Motor neuron (in vitro differentiated cells): ENCODE measurements at places on chromosomes 6 and 20. TPM values are rescaled to one million over a fixed set of nuclear protein-coding genes. Genes with fewer than 3 reads are reported as not detected.

The OPRL1 gene
- 0.15 and 0.27 TPM in 2 replicates for total RNA-seq

The CRISP3 gene
- total RNA-seq, result not detected in 2 replicates

The NKAPL gene
- 5.3 and 5.7 TPM in 2 replicates for total RNA-seq

The CPNE1 gene
- 115 and 116 TPM in 2 replicates for total RNA-seq

The RSPO3 gene
- total RNA-seq, result 0.04 and 0.23 TPM in 2 replicates

The OR2H2 gene
- 0.49 and 0.80 TPM in 2 replicates for total RNA-seq

The SLC17A2 gene
- 0.14 and 0.15 TPM in 2 replicates for total RNA-seq

The BMP2 gene
- 25.2 and 25.4 TPM in 2 replicates for total RNA-seq

The SOX18 gene
- 0.05 TPM in 1 of 2 replicates, not detected in the other for total RNA-seq

The ADTRP gene
- total RNA-seq, result 0.52 and 0.87 TPM in 2 replicates

DNA sequence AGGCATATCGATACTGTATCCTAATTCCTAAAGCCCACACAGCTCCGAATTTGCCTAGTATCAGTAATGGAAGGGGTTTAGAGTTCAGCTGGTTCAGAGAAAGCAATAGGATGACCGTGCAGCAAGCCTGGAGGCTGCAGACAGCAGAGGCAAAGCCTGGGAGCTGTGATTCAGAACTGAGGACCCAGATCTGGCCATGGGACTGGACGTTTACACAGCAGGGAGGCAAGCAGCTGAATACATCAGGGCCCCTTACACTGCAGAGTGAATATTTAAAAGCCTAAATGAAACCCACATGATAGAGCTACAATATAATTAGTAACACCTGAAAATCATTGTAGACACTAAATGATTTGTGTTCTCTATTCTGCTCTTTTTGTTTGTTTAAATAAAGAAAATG is 38.0 kb downstream of the ELOVL2 start:
- no peak for ATAC-seq

- peak; percentile 1 for ATAC-seq
Measured at GRCh38 chr6:31400467-31401289, 2.7 kb upstream of the MICA start.

DNA sequence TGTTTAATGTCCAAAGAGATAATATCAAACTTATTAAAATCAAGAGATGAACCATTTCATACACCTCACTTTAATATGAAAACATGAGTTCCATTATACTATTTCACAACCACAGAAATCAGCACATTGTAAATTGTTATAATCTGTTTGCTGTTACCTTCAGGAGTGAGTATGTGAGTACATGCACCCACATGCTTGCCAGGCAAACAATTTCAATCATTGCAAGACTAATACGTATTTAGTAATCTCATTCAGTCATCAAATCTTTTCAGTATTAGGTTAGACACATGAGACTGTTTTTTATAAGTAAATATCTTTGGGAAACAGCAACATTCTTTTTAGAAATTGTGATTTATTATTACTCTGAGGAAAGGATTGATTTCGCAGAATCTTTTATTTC is 9.3 kb upstream of the EPM2A start:
- ATAC-seq, result no peak

DNA sequence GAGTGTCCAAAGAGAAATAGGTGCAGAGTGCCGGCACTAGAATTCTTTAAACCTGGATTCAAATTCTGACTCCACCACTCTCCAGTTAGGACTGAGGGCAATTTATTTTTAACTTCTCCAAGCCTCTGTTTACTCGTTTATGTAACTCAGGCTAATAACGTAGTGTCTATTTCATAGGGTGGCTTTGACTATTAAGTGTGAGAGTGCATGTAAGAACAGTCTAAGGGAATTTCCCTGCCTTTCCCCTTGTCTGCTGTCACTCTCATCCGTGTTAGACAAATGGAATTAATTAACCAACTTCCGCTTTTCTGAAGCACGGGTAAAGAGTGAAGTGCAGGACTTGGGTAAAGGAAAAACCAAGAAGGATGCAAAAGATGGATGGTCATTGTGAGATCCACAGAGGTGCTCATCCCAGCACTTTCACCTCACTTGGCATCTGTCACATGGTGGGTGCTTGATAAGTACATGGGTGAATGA is 4.1 kb upstream of the ZKSCAN8 start:
- peak; percentile 1 for ATAC-seq

DNA sequence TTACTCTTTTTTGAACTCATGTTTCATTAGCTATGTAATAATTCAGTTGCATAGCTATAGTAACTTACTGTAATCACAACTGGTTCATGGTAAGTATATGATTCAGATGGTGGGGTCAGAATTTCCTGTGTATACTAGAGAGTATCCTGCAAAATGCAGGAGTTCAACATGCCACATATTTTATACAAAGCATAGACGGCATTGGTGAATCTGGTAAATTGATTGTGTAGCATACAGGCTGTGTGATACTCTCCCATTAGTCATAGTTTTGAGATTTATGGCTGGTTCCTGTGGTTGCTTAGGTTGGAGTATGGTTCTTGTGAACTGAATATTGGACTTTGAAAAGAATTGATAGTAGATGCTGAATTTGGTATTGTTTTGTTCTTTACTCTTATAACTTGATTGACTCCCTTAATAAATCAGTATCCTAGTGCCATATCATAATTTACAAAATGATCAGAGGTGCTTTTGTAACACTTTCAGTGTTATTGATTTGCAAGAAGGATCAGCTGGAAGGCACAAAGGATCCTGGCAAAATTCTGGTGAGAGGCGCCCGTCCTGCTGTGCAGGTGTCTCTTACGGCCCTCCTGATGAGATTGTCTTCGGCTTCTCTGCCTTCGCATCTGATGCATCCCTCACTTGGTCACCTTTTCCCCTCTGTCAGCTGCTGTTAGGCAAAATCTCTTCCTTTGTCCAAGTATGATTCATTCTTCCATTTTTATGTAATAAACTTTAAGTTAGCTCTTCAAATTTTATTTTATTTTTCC is 22.6 kb downstream of the SNX9 start:
- ATAC-seq, result no peak

DNA sequence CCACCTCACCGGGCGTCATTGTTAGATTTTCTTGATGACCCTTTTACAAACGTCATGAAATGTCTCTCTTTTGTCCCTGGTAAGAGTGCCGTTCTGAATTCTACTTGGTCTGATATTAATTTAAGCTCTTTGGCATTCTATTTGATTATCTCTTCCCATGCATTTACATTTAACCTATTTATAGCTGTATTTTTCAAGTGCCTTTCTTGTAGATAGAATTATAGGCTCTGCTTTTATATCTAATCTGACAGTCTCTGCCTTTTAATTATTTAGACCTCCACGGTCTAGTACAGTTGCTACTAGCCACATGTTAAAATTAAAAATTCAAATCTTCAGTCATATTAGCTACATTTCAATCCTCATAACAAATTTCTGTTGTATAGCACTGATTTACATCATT is 12.6 kb downstream of the RAB22A start:
- ATAC-seq, result no peak

DNA sequence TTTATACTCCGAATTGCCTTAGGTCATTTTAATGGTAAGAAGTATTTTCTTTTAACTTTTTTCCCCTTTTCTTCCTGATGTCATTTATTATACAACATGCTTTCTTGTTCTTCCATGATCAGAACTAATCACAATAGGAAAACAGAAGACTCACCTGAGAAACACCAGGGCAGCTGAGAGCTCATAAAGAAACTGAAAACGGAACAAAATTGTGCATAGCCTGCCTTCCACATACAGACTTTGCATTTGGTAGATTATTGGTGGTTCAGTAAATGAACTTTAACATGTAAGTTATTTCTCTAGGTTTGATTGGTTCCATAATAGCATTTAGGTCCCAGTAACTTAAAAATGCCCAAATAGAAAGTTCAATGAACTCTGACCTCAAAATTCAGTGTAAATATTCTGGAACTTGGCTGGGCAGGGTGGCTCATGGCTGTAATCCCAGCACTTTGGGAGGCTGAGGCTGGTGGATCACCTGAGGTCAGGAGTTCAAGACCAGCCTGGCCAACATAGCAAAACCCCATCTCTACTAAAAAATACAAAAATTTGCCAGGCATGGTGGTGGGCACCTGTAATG is 161.1 kb upstream of the DTNBP1 start:
- ATAC-seq, result no peak

GRCh38 chr6:169312658-169313346 is 59.2 kb upstream of the THBS2 start:
- no peak for ATAC-seq

DNA sequence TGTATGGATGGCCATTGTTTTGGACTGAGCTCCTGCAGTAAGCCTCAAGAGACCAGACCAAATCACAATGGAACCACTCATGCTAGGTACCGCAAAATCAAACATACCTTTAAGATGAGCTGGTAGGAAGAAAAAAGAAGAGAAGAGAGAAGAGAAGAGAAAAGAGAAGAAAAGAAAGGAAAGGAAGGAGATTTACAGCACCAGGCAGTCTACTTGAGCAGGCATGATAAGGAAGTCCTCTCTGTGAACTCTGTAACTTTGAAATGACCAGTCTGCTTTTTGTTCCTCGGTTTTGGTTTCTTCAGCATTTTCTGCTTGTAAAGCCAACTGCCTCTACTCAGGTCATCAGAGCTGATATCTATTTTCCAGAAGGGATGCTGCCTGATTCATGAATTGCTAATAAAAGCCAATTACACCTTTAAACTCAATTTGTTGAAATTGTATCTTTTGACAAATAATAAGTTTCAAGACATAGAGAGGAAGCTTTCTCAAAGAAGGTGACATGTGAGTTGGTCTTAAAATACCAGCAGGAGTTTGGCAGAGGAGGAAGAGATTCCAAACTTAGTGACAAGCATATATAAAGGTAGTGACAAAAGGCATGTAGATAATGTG is 134.3 kb downstream of the UNC5CL start:
- no peak for ATAC-seq

- ATAC-seq, result no peak
Measured at GRCh38 chr6:84762220-84763002, 2.0 kb downstream of the TBX18 start.

GRCh38 chr6:43019152-43019551 is 2.3 kb upstream of the RRP36 start:
- no peak for ATAC-seq

DNA sequence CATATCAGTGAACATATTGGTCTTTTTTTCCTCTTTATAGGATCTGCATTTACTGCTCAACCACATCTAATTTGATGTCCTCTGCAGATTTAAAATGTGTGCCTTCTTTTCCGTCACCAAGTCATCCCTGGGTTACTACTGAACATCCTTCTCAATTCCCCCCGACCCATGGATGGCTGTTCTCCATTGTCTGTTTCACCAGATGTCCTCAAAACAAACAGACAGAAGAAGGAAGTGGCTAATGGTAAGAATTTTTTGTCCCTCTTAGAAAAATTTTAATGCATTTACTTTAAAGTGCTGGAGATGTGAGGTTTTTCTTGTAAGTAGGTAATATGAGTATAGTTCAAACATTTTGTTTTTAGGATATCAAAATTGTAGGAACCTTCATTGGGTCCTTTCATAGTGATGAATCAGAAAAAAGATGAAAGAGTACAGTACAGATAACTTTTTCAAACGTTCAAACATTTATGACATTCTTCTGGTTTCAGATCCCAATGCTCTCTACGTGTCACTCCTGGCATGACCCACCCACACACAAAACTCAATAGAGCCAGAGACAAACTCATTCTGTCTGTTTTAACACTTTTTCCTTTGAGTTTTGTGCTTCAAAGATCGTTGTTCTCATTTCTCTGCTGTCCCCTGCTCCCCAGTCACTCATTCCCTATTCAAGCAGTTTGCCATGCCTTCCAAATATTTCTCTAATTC is 276.4 kb downstream of the PRL start:
- no peak for ATAC-seq

GRCh38 chr6:123830120-123830519 is 26.5 kb downstream of the NKAIN2 start:
- ATAC-seq, result peak; percentile 31

DNA sequence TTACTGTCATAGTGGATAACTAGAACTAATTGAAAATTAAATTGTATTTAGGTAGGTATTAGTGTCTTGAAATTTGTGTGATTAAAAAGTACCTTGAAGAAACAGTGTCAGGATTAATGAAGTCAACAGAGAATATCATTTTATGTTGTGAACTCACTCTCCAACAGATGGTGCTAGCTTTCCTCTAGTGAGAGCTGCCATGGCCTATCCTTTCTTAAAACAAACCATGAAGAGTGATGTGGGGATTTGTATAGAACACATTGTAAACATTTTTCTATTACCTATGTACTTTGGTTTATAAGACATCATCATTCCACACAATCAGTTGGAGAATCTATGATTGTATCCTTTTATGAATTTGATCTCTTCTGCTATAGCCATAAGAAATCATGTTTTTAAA is 4.8 kb upstream of the SRSF12 start:
- no peak for ATAC-seq
